ENCODE measurements at places on chromosomes 16 and 17. TPM values are rescaled to one million over a fixed set of nuclear protein-coding genes. Genes with fewer than 3 reads are reported as not detected.

DNA sequence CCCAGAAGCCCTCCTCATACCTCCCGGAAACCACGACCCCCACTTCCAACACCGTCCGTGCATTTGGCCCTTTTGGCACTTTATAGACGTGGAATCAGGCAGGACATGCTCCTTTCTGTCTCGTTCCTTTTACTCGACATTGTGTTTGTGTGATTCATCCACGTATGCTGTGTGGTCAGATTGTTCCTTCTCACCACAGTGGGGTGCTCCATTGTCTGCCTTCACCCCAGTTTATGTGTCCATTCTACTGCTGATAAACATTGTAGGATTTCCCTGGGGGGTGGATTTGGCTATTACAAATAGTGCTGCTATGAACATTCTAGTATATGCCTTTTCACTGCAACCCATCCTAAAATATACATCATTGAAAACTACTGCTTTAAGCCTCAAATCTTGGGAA is 28.9 kb upstream of the RPH3AL start:
- DNase-seq: no peak

- no peak for DNase-seq
Observed at GRCh38 chr16:86242244-86243122, 267.8 kb upstream of the FOXF1 start.

DNA sequence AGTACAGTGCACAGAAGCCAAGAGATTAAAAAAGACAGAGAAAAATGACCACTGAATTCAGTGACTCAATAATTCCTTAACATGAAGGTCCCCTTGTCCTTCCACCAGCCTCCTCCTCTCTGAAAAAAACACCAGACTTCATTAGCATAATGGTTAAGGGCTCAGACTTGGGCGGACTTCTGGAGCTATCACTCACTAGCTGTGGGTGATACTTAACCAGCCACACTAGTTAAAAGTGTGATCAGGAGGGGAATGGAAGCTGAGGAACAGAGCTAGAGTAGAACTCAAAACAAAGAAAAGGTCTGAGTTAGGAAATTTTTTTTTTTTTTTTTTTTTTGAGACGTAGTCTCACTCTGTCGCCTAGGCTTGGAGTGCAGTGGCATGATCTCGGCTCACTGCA is 23.2 kb downstream of the ZNF652 start:
- no peak for DNase-seq

The ADAM11 gene
- 1.0 TPM for total RNA-seq
